ENCODE measurements at places on chromosomes 2 and 18.

DNA sequence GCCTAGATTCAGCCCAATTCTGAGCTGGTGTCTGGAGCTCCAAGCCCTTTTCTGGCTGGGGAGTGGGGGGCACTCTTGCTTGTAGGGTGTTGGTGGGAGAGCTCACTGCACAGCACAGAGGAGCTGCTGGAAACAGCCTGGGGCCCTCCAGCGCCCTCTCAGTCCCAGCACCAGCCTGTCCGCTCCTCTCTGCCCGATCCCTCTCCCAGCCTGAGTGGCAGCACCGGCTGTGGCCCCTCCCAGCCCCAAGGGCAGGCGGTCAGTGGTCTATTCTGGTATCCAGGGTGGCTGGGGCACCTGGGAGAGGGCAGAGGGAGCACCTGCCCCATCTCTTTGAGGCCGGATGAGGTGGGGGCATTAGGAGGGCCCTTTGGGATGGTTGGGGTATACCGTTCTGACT is 13.2 kb upstream of the DES start:
- DNase-seq: no peak

DNA sequence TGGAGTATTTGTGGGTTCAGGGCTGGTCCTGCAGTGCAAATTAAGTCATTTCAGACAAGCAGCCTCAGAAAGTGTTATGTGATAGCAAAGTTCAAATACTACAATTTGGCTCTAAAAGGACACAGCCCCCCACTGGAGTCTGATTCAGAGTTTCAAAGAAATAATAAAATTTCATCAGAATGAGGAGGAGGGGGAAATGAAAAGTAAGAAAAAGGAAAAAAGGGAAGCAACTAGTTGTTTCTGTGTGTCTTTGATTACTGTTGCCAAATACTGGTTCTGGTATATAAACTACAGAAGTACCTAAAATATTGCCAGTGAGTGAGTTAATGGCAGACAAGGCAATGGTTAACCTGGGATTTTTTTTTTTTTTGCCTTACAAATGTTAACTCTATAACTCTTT is 773.9 kb downstream of the BCL11A start:
- no peak for DNase-seq

DNA sequence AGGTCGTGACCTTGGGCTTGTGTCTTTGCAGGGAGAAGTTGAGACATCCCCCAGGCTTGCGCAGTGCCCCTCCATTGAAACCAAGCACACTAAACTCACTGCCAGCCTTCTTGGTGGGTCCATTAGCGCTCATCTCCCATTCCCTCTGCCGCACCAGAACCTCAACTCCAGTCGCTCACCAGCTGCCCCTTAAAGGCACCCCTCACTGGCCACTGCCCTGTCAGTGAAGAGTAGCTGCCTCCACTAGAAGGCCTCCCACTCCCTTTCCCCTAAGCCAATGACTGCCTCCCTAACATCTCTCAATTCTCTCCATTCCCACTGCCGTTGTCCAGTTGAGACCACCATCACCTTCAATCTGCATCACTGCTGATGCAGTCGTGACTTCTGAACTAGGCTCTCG is 114.8 kb upstream of the EPC2 start:
- DNase-seq: no peak

- no peak for DNase-seq
These were observed 247.7 kb downstream of the GLI2 start for GRCh38 chr2:120983344-120983743.
